A549 treated with Mapracorat at 1 μM for 4 hours (cell line): ENCODE measurements at places on chromosomes 2 and 18. TPM values are rescaled to one million over a fixed set of nuclear protein-coding genes. Genes with fewer than 3 reads are reported as not detected.

Gene ZNF512
- 14.5 to 18.6 TPM (median 16.5 TPM) in 5 replicates for total RNA-seq

Gene ZNF396
- total RNA-seq, result 0.56 to 1.4 TPM (median 0.82 TPM) in 5 replicates

Gene SLC4A5
- total RNA-seq, result 0.07 to 0.41 TPM (median 0.36 TPM) in 5 replicates

Gene TMEFF2
- 0.27 to 1.4 TPM (median 0.34 TPM) in 5 replicates for total RNA-seq

Gene RFX8
- total RNA-seq, result not detected in 5 replicates

Gene MYO5B
- total RNA-seq, result 7.8 to 10.5 TPM (median 9.4 TPM) in 5 replicates
